ENCODE measurements at places on chromosomes 6 and 20. TPM values are rescaled to one million over a fixed set of nuclear protein-coding genes. Genes with fewer than 3 reads are reported as not detected.

- H3K4me1 ChIP-seq: peaks cover 18% of the 10 kb centered on the region
- H3K4me3 ChIP-seq: no peak overlapping the region
- H3K27me3 ChIP-seq: no peaks in the 10 kb centered on the region
- peak; percentile 27 for DNase-seq
- H3K36me3 ChIP-seq: no peaks in the 10 kb centered on the region
- no peak overlapping the region for H3K27ac ChIP-seq
These were observed 35.7 kb downstream of the TGM2 start for GRCh38 chr20:38129248-38129865.

- H3K4me1 ChIP-seq: peaks cover 35% of the 10 kb centered on the region
- H3K27ac ChIP-seq: peak overlapping the region; percentile 93
- H3K36me3 ChIP-seq: peaks cover 3% of the 10 kb centered on the region
- H3K27me3 ChIP-seq: no peaks in the 10 kb centered on the region
These were observed 1.5 kb downstream of the NELFCD start for GRCh38 chr20:58982406-58983114.

- H3K4me3 ChIP-seq: peak overlapping the region; percentile 100
- no peaks in the 10 kb centered on the region for H3K27me3 ChIP-seq
- H3K4me1 ChIP-seq: peaks cover 25% of the 10 kb centered on the region
- H3K27ac ChIP-seq: peak overlapping the region; percentile 100
- H3K36me3 ChIP-seq: peaks cover 8% of the 10 kb centered on the region
These were observed 638 bp downstream of the BLCAP start for GRCh38 chr20:37526839-37527637.

DNA sequence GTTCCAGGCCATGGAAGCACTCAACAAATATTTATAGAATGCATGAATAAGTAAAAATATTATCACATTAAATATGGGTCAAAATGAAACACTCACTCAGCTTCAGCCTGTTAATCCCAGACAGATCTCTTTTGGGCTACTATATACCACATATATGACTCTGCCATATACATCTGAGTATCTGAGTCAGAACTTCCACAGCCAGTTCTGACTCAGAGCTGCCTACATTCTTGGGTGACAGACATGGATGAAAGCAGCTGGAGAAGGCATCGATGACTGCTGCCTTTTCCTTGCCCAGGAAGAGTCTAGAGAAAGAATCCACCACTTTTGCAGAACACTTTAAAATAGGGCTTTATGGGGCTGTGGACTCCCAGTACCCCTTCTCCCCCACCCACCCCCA, 11.5 kb upstream of the PDYN start:
- no peaks in the 10 kb centered on the region for H3K36me3 ChIP-seq
- no peaks in the 10 kb centered on the region for H3K4me1 ChIP-seq
- H3K27ac ChIP-seq: no peak overlapping the region
- no peak for DNase-seq

DNA sequence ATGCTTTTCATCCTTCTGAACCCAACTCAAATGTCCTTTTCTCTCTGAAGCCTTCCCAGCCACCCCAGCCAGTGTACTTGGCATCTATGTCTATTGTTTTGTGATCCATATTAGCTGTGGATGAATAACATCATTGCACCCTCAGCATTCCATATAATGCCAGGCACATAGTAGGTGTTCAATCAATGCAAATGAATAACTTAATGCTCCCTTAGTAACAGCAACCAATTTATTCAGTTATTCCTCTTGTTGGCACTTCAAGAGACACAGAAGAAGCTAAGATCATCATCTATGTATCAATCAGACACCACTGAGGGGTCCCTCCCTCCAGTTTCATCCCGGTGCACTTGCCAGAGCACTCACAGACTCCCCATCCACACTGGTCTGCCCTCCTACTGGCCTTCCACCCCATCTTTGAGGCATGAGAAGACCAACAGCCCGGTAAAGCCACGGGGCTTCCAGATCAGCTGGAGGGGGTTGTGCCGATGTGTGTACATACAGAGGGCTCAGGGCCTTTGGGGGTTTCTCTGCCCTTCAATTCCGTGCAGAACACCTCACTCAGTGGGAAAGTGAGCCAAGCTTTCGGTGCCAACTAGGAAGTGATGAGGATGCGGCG, 2.4 kb upstream of the TAF8 start:
- H3K4me1 ChIP-seq: peaks cover 45% of the 10 kb centered on the region
- DNase-seq: no peak
- H3K27ac ChIP-seq: peak overlapping the region; percentile 56
- no peaks in the 10 kb centered on the region for H3K36me3 ChIP-seq

CLIC5 gene
- total RNA-seq: 166 TPM
